ENCODE measurements at places on chromosomes 11 and 22.

GRCh38 chr11:83150450-83150849, 6.5 kb upstream of the PCF11 start:
- DNase-seq: no peak

DNA sequence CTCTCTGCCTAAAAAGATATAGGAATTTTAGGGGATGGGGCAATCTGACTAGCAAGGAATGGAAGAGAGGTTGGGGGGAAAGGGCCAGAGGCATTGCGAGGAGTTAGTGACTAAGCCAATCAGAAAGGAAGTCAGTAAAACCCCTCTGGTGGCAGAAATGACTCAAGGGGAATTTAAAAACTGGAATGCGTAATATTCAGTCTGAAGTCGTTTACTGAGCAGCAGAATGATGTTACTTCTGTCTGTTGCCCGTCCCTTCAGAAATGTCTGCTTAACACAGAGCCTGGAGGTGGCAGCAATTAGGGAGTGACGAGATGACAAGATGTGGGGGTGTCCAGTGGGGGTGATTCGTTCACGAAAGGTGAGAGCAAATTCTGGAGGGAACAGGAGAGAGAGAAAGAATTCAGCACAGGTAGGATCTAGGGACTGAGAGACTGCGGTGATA, 107.7 kb upstream of the CLMP start:
- DNase-seq: peak; percentile 57

GRCh38 chr22:48187356-48187755, 1424.9 kb downstream of the TBC1D22A start:
- no peak for DNase-seq

DNA sequence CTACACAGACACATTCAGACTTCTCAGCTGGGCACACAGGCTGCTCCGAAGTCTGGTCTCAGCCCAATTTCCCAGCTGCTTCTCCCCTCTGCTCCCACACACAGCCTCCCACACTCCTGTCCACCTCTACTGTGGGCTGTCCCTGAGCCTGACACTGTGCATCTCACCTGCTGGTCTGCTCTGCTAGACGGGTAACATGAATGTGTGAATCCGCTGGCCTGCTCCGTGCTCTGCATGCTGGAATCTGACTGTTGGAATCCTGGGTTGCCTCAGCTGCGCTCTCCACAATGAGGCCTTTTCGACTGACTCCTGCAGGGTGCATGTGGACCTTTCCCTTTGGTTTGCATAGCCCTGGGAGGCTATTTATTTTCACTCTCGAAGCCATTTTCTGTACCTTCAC, 489.5 kb upstream of the B3GAT1 start:
- DNase-seq: no peak

GRCh38 chr11:99148352-99148751, 127.6 kb downstream of the CNTN5 start:
- DNase-seq: no peak

GRCh38 chr11:120634706-120635105, 123.2 kb downstream of the GRIK4 start:
- no peak for DNase-seq

DNA sequence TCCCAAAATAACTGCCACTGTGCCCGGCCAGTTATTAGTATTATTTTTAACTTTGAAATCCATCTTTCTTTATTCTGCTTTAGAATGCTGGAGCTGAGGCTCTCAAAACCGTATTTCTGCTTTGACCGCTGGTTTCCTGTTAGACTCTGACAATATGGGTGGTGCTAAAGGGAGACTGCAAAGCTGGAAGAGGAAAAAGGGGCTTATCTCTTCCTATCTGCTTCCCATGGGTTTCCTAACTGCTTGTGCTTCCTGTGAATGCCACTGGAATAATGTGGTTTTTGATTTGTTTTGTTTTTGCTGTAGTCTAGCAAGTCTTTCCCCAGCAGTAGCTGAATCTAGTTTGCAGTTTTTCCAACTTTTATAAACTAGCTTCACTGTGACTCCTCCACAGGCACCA, 43.6 kb downstream of the XRRA1 start:
- no peak for DNase-seq

- DNase-seq: no peak
Measured at GRCh38 chr11:17421781-17422180, 33.3 kb upstream of the KCNJ11 start.
